ENCODE measurements at places on chromosomes 7 and 10.
A peak's percentile ranks its signal among the peaks of the same experiment; 100 is the strongest.

GRCh38 chr10:128812000-128812399 is 655.0 kb upstream of the MGMT start:
- DNase-seq = no peak

DNA sequence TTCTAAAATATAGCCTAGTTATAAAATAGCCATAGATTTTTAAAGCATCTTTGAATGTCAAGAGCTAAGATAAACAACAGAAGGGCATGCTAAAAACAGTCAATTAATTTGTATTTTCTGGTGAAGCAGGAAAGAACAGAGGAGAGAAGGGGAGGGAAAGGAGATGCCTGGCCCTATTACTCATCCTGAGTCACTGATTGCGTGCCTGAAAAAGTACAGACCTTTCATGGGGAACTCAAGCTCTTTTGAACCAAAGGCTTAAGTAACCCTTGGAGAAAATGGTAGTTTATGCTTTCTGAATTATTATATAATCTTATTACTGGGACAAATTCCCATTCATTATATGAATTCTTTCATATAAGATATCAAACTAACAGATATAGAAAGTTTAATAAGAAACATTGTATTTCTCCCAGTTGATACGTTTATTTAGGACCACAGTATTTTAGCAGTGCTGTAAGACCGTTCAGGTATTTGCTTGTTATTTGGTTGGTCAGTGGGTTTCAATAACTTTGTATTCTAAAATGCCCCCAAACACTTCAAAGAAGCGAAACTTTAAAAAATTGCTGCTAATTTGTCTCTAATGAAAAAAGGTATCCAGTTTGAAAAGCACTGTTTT is 151.3 kb downstream of the HGF start:
- DNase-seq = no peak

DNA sequence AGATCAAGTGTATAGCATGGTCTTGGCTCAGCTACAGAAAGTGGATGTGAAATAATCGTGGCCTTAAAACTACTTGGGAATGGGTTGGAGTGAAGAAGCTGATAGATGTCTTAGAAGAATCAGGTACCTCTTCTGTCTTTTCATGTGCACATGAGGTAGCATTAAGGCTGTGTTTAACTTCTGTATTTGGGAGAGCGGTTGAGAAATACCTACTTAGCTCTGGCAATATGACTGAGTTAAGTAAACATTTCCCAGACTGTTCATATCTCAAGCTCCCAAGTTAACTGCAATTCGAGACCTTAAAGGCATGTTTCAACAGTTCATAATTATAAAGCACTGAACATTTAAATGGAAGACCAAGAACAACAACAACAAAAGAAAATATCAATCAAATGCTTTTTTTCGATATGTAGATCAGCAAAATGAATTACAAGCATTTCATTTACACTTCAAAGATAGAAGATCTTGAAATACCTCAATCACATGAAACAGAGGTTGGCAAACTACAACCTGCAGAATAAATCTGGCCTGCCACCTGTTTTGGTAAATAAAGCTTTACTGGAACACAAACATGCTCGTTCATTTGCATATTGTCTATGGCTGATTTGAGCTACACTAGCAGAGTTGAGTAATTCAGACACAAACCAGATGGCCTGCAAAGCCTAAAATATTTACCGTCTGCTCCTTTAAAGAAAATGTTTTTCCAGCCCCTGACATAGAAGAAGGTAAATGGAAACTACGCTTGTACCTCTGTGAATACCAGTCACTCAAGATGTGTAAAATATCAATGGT is 337.1 kb upstream of the GLI3 start:
- no peak for DNase-seq

- no peak for DNase-seq
Measured at GRCh38 chr10:119928411-119928810, 35.9 kb downstream of the SEC23IP start.

DNA sequence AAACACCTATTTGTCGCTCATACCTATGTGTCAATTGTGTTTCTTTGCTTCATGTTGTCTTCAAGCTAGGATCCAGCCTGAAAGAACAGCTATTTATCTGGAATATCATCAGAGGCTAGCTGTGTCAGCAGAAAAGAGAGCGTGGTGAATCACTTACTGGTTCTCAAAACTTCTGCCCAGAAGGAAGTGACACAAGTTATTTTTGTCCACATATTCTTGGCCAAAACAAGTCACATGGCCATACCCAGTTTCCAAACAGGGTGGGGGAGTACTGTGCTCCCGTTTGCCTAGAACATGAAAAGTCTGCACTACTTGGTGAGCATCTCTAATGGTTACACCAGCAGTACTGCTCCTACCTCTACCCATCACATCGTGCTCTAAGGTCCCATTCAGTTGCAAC is 160.9 kb upstream of the CSTF2T start:
- DNase-seq = no peak

GRCh38 chr7:155513543-155514285 is 32.6 kb downstream of the CNPY1 start:
- DNase-seq = no peak

- no peak for DNase-seq
Measured at GRCh38 chr10:36345175-36345533, 703.1 kb upstream of the FZD8 start.

GRCh38 chr10:47264797-47265281 is 35.2 kb upstream of the GDF10 start:
- peak; percentile 84 for DNase-seq

- no peak for DNase-seq
Measured at GRCh38 chr10:51109801-51110533, 35.7 kb downstream of the PRKG1 start.

DNA sequence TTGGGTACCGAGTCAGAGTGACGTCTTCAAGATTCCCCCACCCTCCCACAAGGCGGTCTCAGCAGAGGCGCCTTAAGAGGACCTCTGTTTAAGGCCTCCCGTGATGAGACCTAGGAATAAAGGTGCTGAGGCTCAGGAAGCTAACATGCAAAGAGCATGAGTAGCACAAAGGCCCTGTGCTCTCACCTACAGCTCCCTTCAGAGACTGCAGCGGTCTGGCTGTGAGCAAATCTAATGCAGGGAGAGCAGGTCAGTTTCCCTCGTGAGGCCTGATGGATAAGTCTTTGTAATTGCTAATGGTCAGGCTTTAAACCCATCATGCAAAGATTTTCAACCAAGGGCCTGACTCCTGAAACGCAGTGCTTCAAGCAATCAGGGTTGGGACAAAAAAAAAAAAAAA is 909.3 kb upstream of the GHITM start:
- no peak for DNase-seq

DNA sequence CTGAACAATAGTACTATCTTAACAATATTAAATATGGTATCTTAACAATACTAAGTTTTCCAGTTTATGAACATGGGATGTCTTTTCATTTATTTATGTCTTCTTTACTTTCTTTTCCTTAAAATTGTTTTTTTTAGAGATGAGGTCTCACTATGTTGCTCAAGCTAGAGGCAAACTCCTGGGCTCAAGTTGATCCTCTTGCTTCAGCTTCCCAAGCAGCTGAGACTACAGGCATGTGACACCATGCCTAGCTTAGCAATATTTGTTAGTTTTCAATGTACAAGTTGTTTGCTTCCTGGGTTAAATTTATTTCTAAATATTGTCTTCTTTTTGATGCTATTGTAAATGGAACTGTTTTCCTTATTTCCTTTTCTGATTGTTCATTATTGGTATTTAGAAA is 16.9 kb downstream of the CDH23 start:
- DNase-seq = no peak

DNA sequence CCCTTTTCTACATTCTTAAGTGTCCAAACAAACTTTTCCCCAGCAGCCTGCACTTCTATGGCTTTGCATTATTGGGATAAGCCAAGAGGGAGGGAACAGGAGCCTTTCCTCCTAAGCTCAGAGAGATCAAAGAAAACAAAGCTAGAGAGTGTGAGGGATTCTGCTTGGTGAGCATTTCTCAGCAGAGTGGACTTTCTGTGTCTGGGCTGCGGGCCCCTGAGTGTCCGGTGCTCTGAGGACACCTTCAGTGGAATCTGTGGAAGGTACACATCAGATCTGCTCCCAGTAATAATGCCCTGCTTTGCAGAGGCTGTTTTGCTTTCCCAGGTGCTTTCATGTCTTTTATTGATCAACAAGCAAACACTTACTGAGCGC is 50.2 kb downstream of the KCNMA1 start:
- no peak for DNase-seq

- DNase-seq = no peak
Measured at GRCh38 chr10:3249307-3249889, 76.8 kb upstream of the PITRM1 start.
